ENCODE measurements at places on chromosomes 7 and 10.

DNA sequence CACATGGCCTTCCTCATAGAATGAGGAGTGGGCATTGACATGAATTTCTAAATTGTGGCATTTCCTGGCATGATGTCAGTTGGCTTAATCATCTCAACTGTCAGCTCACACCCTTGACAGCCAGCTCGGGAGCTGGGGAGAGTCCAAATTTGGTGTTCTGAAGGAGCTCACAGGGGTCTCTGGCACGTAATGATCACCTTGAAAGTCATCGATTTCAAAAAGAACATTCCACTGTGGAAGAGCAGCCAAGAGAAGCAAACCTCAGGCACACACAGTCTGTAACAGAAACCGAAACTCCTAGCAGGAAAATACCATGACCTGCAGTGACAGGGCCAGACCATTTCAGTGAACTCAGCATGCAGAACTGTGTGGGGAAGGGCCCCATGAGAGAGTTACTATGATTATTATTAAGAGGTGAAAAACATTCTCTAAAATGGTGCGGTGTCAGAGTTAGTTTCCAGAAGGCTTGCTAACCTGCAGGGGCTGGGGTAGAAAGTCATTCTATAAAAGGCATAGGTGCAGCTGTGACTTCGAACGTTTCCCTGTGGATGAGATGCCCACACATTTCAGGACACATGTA lies 26.4 kb upstream of the KLF6 start:
- DNase-seq, result peak; percentile 58

- DNase-seq, result peak; percentile 56
Measured at GRCh38 chr7:73770002-73770859, at the start of gene CLDN3. Gene CLDN3 (minus strand): TSS chr7:73770270. CDS start chr7:73770049, 221 bp downstream.

DNA sequence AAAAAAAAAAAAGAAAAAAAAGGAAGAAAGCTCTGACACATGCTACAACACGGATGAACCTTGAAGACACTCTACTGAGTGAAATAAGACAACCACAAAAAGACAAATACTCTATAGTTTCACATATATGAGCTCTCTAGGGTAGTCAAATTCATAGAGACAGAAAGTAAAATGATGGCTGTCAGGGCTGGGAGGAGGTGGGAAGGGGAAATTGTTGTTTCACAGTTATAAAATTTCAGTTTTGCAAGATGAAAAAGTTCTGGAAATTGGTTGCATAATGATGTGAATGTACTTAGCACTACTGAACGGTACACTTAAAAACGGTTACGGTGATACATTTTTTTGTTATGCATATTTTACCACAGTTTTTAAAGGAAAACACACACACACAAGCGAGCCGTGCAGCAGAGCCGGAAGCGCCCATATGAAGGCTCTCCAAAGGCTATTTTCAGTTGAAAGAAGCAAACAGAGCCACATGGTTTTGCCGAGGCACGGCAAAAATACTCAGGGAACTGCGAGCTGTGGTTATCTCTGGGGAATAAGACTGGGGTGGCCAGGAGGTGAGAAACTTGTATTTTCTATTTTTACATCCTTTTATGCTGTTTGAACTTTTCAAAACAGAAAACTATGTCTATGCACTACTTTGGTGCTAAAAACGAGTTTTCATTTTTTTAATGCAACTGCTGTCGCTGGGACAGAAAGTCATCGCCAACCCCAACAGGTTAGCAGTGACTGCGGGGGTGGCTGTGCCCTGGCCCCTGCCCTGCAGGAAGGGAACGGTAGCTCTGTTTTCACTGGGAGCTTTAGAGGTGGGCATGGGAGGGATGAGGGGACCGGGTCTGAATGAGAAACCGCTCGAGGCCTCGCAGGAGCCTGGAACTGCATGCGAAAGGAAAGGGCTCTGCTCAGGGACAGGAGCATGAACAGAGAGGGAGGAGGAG lies 132.9 kb downstream of the OAT start:
- DNase-seq, result peak; percentile 53

DNA sequence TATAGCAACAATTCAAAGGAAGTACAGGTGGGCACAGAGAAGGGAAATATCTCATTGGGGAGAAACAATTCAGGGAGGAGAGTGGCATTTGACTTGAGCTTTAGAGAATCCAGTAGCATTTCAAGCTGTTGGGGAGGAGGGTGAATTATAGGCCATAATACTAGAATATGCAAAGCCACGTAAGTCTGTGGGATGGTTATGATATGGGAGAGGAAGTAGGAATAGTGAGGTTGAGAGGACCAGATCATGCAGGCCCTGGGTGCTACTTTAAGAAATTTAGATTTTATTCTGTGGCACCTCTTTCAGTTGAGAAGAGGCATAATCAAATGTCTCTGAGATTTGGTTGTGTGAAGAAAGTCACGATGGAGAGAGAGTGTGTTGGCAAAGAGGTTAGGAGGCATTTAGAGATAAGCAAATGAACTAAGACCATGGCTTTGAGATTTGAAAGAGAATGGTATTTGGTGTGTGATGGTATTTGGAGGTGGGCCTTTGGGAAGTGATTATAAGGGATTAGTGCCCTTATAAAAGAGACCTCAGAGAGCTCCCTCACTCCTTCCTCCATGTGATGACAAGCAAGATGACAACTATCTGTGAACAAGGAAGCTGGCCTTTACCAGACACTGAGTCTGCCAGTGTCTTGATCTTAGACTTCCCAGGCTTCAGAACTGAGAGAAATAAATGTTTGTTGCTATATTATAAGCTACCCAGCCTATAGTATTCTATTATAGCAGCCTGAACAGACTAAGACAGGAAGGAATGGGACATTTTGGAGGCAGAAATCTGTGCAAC lies 15.1 kb downstream of the ADD3 start:
- no peak for DNase-seq

DNA sequence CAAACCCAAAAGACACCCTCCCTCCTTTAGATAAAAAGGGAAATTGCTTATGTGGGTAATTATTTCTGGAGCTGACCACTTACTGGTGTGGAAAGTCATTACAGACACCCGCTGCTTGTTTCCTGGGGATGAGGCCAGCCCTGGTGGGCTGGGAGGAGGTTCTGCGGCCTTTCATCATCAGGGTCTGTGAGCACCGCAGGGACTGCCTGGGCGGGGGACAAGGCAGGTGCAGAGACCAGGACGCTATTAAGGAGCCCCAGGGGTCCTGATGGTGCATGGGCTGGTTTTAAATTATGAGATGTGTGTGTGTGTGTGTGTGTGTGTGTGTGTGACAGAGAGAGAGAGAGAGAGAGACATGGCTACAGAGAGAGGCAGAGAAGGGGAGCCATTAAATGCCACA lies 171.2 kb downstream of the DNAJB6 start:
- no peak for DNase-seq

- DNase-seq, result no peak
Measured at GRCh38 chr7:34177476-34177875, 272.1 kb downstream of the BMPER start.

GRCh38 chr7:65892161-65892560 lies 19.3 kb downstream of the VKORC1L1 start:
- no peak for DNase-seq

- no peak for DNase-seq
Measured at GRCh38 chr7:151674161-151674920, 154.6 kb upstream of the RHEB start.

All from GM20000 (cell line).